Endodermal cell (in vitro differentiated cells): ENCODE measurements at places on chromosomes 2 and 18. TPM values are rescaled to one million over a fixed set of nuclear protein-coding genes. Genes with fewer than 3 reads are reported as not detected.
A peak's percentile ranks its signal among the peaks of the same experiment; 100 is the strongest.

- DNase-seq, result no peak
Observed at GRCh38 chr2:206336861-206337260, 62.4 kb downstream of the ZDBF2 start.

GRCh38 chr18:35430721-35431373, 53.7 kb upstream of the ZNF396 start:
- DNase-seq, result no peak

GRCh38 chr18:13279181-13280069, 60.9 kb downstream of the LDLRAD4 start:
- DNase-seq, result peak; percentile 59

Gene CABYR
- 11.0 and 11.1 TPM in 2 replicates for total RNA-seq

DNA sequence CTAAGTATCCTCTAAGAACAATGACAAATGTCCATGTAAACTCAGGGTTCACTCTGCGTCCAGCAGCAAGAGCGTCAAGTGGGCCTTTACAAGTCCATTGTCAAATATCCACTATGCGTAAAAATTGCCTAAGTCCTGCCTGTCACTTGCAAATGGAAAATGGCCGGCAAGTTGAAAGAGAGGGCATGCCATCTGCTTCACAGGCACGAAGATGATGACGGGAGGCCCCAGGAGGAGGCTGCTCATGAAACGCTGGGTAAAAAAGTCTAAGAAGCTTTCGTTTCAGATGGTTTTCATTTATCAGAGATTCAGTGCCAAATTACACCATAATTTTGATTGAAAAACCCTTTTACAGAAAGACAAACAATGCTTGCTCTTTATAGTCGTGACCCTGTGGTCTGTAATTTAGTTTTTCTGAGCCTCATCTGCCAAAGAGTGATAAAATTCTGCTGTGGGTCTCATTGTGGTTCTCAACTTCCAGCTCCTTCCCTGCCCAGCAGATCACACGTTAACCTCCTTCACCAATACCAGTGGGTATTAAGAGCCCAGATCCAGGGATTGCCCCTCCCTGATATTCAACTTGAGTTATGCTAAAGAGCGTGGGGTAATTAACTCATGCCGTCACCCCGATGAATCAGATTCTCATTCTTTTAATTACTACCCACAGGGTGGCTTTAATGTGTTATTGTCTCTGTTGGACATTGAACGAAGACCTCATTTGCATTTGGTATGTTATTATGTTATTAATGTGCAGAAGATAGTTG, 160.2 kb upstream of the ALKAL2 start:
- DNase-seq, result no peak

Gene AQP12A
- total RNA-seq, result not detected in 3 replicates

DNA sequence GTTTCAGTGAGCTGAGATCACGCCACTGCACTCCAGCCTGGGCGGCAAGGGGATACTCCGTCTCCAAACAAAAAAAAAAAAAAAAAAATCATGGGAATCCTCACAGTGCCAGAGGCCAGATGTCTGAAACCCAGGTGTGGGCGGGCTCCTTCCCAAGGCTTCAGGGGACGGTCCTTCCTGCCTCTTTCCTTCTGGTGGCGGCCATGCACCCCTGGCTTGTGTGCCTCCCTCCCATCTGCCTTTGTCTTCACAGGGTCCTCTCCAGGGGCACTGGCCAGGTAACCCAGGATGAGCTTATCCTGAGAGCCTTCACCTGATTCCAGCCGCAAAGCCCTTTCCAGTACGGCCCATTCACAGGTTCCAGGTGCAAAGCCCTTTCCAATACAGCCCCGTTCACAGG, 40.9 kb upstream of the GPC1 start:
- DNase-seq, result peak; percentile 38

Gene COL5A2
- 117 to 313 TPM (median 126 TPM) in 3 replicates for total RNA-seq

DNA sequence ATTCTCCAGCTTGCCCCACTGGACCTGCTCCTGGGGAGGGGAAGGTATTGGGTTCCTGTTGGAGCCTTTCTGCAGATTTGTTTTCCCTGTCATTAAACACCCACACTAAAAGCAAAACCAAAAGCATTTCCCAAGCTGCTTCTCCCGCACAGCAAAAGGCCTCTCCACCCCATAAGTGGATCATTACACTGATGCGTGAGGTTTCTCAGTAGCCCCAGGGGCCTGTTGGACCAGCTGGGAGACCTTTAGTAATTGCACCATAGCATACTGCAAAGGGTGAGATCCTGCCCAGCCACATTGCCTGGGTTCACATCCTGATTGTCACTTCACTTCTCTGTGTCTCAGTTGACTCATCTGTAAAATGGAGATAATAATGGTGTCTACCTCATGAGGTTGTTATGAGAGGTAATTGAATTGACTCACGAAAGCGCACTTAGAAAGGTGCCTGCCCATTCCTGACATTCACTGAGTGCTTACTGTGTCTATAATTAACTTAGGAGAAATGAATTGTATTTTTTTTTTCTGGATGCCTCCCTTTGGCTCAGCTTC, 43.9 kb downstream of the TOGARAM2 start:
- no peak for DNase-seq

- DNase-seq, result no peak
Observed at GRCh38 chr2:218125095-218125494, 733 bp upstream of the CXCR2 start.

Gene TRPM8
- total RNA-seq, result not detected in 2 replicates

Gene UGT1A8
- not detected in 3 replicates for total RNA-seq

DNA sequence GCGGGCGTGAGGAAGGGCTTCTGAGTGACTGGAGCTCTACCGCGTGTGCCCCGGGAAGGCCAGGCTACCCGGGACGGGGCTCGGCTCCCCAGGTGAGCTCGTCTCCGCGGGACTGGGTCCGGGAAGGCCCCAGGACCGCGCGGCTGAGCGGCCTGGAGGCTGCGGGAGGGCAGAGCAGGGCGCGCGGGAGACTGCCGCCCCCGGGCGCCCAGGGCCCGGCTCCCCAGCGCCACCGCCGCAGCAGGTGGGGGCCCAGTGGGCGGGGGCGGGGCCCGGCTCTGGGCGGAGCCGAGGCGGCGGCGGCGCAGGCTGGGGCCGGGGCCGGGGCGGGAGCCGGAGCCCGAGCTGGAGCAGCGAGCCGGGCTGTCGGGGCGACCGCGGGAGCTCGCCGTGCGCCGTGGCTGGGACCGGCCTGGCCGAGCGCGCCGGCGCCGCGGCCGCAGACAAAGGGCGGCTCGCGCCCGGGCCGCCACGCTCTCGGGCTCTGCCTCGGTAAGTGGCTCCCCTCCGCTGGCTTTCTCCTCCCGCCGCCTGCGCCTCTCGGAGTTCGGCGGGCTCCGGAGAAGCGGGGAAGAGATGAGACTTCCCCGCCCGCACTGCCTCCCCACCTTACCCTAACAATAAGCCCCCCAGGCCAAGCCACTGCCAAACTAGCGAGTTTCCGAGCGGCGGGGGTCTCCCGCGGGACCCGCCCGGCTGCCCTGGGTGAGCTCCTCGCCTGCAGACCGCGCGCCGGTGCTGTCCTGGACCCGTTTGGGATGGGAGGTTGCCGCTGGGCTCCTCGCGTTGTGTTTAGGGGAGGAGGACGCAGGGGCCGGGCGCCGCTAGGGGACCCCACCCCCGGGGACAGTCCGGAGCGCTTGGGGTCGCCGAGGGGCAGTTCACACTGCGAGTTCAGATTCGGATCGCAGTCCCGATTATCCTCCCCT, at the start of gene MAPK4:
Gene MAPK4, plus strand, starts transcription at position 336 of the 929 bp plus-strand sequence. CDS start 103,872 bp downstream, outside the sequence.
- DNase-seq, result peak; percentile 85

- DNase-seq, result no peak
Observed at GRCh38 chr2:104939570-104940217, 85.8 kb downstream of the POU3F3 start.

Gene DSC1
- total RNA-seq, result not detected in 2 replicates

DNA sequence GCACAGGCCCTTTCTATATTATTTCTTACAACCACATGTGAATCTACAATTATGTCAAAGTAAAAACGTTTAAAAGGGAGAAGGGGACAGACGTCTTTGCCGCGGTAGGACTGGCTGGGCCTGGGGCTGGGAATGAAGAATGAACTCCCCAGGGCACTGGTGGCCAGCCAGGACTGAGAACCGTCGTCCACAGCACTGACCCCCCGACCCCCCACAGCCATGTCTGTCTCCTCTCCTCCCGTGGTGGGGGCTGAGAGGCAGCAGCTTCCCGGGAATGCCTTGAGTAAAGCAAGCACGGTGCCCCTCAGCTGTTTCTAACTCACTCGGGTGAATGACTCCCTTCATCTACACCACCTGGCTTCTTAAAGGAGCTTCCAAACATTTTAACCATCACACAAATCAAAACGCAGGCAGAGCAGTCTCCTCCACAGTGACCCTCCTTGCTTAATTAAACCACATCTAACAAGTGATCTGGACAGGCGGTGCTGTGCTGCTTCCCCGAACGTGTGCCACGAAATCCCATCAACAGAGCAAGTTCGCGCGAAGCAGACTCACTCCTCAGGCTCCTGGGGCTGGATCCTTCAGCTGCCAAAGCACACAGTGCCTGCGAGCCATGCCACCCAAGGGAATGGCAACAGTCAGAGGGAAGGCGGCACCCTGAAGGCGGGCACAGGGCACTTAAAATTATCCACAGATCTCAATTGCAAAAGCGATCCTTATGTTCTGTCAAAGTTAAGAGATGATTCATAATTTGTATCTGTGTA, 217.7 kb downstream of the EIPR1 start:
- no peak for DNase-seq

DNA sequence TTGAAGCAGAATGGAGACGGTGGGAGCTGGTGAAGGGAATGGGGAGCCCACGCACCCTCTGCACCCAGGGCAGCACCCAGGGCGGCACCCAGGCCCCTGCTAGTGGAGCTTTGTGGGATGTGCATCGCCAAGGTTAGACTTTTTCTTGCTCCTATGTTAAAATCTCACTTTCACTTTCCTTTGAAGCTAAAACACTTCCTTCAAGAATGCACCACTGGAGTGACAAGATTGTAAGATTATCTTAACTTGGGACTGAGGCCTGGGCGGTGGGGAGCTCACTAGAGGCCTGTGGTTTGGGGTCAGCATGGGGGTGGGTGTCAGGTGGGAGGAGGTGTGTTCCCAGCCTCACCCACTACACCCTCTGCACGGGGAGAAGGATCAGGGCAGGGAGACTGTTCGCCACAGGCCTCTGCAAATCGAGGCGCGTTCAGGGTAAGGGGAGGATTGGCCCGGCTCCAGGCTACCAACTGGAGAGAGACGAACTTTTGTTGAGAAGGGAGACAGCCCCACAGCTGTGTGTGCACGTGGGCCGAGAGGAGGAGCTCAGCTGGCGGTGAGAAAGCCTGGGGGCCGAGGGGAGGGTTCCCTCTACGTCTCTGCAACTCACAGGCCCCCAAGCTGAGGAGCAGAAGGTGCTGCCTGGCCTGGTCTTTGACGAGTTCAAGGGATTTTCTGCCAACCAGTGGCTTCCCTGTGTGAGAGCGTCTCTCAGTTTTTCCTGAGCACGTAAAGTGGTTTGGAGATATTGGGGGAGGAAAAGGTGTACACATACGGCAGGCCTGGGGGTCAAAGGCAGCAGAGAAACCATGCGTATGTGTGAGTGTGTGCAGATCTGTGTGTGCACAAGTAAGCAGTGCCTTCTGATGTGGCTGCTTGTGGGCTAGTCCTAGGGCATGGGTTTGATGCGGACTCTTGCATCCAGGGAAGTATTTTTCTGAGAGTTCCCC, 147.7 kb downstream of the KLHL29 start:
- DNase-seq, result no peak

GRCh38 chr2:187194049-187194448, 254.0 kb downstream of the CALCRL start:
- no peak for DNase-seq

Gene RASGRP3
- 0.29 TPM in 1 of 3 replicates, not detected in the others for total RNA-seq

- DNase-seq, result peak; percentile 36
Observed at GRCh38 chr18:76459687-76460350, 35.2 kb downstream of the ZNF516 start.

DNA sequence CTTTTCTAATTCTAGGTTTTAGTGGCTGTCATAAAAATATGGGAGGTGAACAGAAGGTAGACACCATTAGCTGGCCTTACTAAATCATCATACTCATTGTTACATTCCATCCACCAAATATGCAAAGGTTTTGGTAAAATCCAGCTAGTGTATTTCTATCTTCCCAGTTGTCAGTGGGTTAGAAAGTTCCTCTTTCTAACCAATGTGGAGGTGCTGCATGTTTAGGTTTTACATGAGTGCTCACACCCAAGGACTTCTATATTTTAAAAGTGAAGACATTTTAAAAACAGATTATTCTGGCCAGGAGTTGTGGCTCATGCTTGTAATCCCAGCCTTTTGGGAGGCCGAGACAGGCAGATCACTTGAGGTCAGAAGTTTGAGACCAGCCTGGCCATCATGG, 5.9 kb downstream of the ALPP start:
- DNase-seq, result no peak

DNA sequence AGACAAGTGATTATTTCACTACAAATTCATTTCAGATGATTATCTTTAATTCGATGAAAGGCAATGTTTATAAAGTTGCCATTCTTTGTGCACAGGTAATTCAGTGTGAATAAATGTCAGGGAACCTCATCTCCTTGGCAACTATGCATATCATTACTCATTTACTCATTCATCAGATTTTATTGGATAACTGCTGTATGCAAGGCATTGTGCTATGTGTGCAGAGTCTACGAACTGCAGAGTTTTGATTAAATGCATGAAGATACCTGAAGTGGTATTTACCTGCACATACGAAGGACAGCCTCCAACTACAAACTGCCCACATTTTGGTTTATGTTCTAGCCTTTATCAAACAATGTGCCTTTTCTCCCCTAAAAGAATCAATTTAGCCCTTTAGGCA, 3.5 kb downstream of the RND3 start:
- DNase-seq, result no peak

GRCh38 chr2:48717846-48718245, 37.7 kb downstream of the LHCGR start:
- DNase-seq, result no peak

DNA sequence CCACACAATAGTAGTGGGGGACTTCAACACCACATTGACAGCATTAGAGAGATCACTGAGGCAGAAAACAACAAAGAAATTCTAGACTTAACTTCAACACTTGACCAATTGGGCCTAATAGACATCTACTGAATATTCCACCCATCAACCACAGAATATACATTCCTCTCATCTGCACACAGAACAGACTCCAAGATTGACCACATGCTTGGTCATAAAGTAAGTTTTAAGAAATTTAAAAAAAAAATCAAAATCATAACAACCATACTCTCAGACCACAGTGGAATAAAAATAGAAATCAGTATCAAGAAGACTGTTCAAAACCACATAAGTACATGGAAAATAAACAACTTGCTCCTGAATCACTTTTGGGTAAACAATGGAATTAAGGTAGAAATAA, 9.0 kb upstream of the FLACC1 start:
- no peak for DNase-seq

Gene COBLL1
- total RNA-seq, result 16.5 to 24.3 TPM (median 18.3 TPM) in 3 replicates

Gene MREG
- total RNA-seq, result 7.8 to 17.2 TPM (median 13.0 TPM) in 3 replicates

GRCh38 chr2:15733867-15734673, 142.4 kb downstream of the DDX1 start:
- peak; percentile 24 for DNase-seq

Gene ARHGAP15
- 0.86 to 2.0 TPM (median 0.90 TPM) in 3 replicates for total RNA-seq
